ENCODE measurements at places on chromosomes 5 and 9.

DNA sequence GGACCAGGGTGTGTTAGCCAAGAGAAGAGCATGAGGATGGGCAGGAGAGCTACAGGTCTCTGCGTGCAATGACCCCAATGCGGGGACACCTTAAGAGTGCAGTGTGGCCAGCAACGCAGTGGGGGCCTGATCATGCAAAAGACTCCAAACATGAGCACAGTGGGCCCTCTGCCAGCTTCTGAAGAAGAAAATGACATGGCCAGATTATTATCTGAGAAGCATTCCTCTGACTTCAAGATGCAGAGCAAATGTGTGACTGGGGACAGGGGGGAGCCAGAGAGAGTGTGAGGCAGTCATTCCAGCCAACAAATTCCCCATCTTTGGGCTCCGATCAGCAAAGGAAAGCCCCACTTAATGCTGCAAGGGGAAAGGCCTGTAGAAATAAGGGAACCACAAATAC lies 229.4 kb downstream of the CDK5RAP2 start:
- no peak for DNase-seq

DNA sequence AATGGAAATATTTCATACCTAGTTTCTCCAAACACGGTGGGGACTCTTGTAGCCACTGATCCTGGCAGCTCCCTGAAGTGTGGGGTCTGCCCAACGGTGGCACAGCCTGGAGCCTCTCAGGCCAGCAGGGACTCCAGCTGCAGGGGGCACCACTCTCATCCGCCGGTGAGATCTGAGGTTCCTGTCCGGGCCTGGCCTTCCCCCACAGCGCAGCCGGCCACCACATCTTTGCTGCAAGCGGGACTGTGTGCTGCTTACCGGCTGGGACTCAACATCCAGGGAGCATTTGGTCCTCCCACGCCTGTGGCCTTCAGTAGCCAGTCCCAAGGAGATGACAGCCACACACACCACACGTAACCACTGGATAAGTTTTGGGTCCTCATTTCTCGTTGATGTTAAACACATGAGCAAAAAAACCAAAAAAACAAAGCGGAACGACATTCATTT lies 7.7 kb upstream of the NKX2-5 start:
- no peak for DNase-seq

DNA sequence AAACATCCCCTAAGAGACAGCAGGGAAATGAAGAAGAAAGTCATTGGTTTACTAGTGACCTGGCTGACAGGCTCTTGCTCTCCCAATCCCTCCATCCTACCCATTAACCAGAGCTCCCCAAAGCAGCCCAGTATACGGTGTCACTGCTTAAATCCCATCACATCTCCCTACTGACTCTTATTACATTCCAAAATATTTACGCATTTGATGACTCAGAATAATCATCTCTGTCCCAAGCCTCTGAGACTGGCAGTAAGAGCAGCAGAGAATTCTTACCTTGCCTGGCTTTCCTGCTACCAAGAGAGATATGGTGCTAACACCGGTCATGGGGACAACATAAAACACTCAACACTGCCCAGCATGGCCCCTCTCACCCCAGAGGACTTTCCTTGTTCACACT lies 20.2 kb upstream of the WHRN start:
- DNase-seq = no peak

DNA sequence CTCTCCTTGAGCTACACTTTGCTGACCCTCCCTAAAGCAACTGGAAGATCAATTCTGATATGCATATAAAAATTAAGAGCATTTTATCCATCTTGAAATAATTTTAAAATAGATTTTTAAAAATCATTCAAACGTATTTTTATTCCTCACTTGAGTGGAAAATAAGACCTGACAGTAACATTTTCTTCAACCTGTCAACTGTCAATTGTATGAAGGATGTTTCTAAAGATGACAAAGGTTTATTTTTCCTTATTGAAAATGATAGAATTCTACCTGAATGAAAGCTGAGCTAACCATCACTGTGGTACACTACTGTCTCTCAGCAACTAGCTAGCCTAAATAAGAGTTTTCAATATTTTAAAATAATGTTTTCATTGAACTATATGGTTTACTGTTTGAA lies 7.0 kb downstream of the EFNA5 start:
- DNase-seq = no peak

- DNase-seq = no peak
These were observed 94.6 kb upstream of the KLF4 start for GRCh38 chr9:107584186-107584585.

- no peak for DNase-seq
These were observed 241.6 kb downstream of the ARHGEF28 start for GRCh38 chr5:73867345-73868335.

- peak; percentile 51 for DNase-seq
These were observed 1.3 kb upstream of the SNX2 start for GRCh38 chr5:122773619-122774018.

GRCh38 chr5:145244251-145244650 lies 590.9 kb downstream of the PRELID2 start:
- DNase-seq = no peak

DNA sequence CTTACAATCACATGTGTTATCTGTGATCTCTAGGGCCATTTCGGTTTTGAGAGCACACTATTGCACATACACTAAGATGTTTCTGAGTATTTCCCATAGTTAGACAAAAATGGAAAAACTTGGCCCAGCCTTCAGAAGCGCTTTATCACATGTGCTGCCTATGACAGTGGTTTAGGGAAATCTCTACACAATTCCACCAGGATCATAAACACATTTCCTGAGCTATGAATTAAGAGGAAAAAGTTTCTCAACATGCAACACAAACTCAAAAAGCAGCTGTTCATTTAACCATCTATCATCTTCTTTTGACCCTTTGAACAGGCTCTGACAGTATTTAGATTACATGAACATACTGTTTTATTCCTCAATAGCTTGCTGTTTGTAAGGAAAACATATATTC lies 15.1 kb downstream of the FGF1 start:
- no peak for DNase-seq
